ENCODE measurements at places on chromosomes 11 and 22. TPM values are rescaled to one million over a fixed set of nuclear protein-coding genes. Genes with fewer than 3 reads are reported as not detected.

DNA sequence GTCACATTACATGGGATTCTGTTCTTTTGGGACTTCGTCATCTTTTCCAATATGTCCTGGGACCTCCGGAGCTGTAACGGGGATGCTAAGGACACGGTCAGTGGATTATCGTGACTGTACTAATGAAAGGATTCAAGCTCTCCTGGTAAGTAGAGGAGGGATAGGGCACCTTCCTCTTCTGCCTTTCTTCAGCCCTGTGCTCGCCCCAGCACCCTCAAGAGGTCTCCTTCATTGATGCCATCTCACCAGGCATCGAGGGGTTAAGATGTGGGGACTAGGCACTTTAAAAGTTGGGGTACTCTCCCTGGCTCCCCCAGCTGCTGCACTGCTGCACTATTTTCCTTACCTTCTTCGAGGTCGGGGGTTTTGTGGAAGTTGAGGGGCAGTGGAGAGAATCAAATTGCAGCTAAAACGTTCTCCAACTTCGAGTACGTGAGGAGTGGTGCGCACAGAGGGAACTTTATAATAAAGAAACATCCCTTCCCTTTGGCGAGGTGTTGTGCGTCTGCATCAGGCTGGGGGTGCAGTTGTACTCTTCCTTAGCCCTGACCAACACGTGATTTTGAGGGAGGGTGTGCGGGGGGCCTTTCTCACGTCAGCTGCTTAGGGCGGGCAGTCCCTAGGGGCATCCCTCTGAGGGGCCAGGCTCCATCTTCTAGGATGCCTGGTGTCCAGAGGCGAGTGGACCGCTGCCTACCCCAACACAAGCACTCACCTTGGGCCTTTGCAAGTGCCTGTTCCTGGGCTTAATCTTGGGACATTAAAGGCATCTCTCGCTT is 96.1 kb downstream of the GRAMD1B start:
- no peak for DNase-seq

GRCh38 chr11:103659206-103659618 is 377.2 kb upstream of the DDI1 start:
- no peak for DNase-seq

DNA sequence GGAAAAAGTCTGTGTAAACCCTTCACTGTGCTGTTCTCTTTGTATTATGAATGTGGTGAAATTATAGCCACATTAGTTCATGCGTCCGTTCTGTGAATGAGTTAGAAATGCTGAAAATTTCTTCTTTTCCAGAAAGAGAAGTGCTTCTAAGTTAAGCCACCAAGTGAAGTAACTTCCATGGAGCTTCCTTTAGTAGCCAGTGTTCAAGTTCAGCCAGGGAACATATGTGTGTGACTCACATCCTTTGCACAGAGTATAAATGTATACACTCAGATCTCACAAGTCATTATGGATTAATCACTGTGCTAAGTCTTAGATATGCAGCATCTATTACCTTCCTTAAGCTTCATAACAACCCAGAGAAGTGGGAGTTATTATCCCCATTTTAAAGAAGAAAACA is 3.1 kb upstream of the MMP8 start:
- DNase-seq: no peak

- DNase-seq: no peak
These were observed 846.2 kb upstream of the API5 start for GRCh38 chr11:42465623-42466022.

DNA sequence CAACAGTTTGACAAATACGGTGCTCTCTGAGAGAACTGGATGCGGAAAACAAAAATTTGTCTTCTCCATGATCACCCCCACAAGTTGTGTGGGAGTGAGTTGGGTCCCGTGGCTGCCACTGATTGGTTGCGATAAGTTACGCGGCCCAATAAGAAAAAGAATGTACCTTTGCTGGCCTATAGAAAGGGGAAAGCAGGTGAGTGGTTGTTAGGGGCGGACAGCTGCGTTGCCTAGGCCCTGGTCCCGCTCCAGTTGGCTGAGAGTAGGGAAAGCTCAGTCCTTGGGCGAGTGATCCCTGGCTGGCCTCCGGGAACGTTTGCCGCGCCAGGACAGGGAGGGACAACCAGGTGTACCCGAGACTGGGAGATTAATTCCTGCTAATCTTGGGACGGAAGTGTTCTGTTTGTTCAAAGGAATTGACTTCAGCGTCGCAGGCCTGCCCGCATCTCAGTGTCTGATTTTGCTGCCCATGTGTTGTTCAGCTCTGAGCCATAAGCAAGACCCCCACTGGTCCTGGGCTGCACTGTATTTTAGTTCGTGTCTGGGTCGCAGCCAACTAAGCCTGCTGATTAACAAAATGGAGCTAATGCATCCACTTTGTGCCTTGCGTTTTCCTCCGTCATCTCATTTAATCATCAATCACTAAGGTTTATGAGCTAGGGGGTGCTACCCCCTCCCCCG is 773 bp upstream of the SYVN1 start:
- peak; percentile 97 for DNase-seq

Gene HOATZ
- not detected for total RNA-seq

Data from left colon (tissue), 2 donors.